Calu3 (cell line): ENCODE measurements at places on chromosomes 7 and 10. TPM values are rescaled to one million over a fixed set of nuclear protein-coding genes. Genes with fewer than 3 reads are reported as not detected.

GRCh38 chr7:134780166-134780828 is 863 bp downstream of the CALD1 start:
- H3K27me3 ChIP-seq = no peaks in the 10 kb centered on the region
- peak overlapping the region; percentile 68 for H3K4me3 ChIP-seq
- no peak for DNase-seq
- H3K36me3 ChIP-seq = no peaks in the 10 kb centered on the region
- no peak overlapping the region for H3K27ac ChIP-seq
- peaks cover 21% of the 10 kb centered on the region for H3K4me1 ChIP-seq

DNA sequence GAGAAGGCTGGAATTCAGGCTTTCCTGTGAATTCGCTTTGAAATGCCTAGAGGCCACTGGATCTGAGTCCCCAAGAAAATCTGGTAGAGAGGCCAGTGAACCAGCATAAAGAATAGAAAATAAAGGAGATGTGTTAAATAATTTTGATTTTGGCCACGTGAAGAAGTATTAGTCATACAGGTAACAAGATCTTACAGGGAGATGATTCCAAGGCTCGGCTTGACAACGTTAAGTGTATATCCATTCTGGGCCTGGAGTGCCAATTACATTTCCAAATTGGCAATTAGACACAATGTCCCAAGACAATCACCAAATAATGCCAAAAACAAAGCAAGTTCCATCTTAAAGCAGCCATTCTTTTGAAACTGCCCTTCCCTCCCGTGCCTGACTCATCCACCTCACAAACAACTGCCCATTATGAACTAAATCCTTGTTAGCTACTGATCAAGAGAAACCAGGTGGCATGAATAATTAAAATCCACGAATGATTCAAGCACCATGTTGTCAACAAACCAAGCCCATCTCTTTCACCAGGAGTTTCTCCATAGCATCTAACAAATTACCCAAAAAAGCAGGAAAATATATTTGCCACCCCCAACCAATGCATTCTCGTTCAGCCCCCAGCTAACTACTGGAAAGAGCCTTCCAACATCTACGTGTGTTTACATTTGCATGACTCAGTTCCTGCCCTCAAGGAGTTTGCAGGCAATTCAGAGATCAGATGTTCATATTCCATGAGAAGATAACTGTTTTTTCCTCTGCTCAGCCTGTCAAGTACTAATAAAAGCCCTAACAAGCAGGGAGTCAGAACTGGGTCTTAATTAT is 8.5 kb downstream of the KCNMA1 start:
- peaks cover 47% of the 10 kb centered on the region for H3K27me3 ChIP-seq
- H3K27ac ChIP-seq = no peak overlapping the region
- H3K4me1 ChIP-seq = peaks cover 8% of the 10 kb centered on the region

- peaks cover 10% of the 10 kb centered on the region for H3K4me1 ChIP-seq
- H3K27me3 ChIP-seq = peaks cover 88% of the 10 kb centered on the region
- no peak overlapping the region for H3K27ac ChIP-seq
These were observed 8.8 kb downstream of the DLX5 start for GRCh38 chr7:97015756-97016380.

DNA sequence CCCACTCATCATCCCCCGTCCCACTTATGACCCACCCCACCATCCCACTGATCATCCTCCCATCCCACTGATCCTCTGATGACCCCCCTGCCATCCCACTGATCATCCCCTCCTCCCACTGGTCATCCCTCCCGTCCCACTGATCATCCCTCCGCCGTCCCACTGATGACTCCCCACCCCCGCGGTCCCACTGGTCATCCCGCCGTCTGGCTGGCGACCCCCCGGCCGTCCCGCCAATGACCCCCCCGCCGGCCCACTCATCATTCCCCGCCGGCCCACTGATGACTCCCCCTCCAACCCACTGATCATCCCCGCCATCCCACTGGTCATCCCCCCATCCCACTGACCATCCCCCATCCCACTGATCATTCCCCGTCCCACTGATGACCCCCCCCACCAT is 161.1 kb downstream of the GRM8 start:
- H3K27me3 ChIP-seq = peaks cover 44% of the 10 kb centered on the region
- no peaks in the 10 kb centered on the region for H3K4me1 ChIP-seq
- H3K36me3 ChIP-seq = no peaks in the 10 kb centered on the region
- H3K4me3 ChIP-seq = no peak overlapping the region
- H3K27ac ChIP-seq = no peak overlapping the region
- no peak for DNase-seq

GRCh38 chr7:32518534-32519140 is 23.3 kb downstream of the AVL9 start:
- H3K36me3 ChIP-seq = peaks cover 72% of the 10 kb centered on the region
- H3K4me1 ChIP-seq = peaks cover 15% of the 10 kb centered on the region
- no peak overlapping the region for H3K4me3 ChIP-seq
- no peak for DNase-seq
- H3K27me3 ChIP-seq = no peaks in the 10 kb centered on the region

DNA sequence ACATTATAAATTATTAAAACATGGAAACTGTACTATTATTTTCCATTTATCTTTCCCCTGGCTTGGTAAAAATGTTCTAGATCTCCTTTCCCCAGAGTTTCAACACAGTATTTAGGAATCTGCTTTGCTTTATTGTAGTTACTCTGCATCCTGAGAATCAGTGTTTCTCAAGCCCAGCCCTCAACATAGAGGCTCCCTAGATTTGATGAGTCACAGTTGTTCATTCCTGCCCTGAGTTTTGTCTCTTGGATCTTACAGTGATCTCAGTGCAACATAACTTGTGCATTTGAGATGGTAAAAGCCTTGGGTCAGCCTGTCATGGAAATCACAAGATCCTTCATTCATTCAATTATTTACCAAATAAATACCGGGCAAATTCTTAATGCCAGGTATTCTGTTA is 63.0 kb downstream of the VAX1 start:
- peaks cover 22% of the 10 kb centered on the region for H3K4me1 ChIP-seq
- H3K4me3 ChIP-seq = no peak overlapping the region
- DNase-seq = no peak
- no peak overlapping the region for H3K27ac ChIP-seq
- H3K27me3 ChIP-seq = no peaks in the 10 kb centered on the region

DNA sequence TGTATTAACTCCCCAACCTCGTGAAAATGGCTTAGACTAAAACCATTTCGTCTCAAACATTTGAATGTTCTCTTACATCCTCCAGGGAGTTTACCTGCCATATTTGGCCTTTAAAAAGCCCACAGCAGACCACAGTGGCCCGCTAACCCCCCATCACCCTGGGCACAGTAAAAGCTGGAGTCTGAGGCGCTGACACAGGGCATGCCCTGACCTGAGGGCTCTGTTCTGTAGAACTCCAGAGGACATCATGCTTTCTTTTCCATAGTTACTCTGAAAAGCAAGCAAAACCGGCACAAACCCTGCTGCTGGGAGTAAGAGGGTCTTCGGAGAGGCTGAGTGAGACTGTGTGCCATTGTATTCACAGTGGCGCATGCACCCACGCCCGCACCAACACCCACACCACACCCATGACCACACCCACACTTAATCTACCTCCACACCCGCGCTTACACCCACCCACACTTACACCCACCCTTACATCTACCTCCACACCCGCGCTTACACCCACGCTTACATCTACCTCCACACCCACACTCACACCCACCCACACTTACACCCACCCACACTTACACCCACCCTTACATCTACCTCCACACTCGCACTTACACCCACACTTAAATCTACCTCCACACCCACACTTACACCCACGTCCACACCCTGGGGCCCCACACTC is 32.1 kb downstream of the LRRC27 start:
- peaks cover 5% of the 10 kb centered on the region for H3K36me3 ChIP-seq
- DNase-seq = no peak

CPXM2 gene
- not detected in 2 replicates for total RNA-seq
